Glomerular endothelial cell (primary cell): ENCODE measurements at places on chromosomes 3 and 15.

DNA sequence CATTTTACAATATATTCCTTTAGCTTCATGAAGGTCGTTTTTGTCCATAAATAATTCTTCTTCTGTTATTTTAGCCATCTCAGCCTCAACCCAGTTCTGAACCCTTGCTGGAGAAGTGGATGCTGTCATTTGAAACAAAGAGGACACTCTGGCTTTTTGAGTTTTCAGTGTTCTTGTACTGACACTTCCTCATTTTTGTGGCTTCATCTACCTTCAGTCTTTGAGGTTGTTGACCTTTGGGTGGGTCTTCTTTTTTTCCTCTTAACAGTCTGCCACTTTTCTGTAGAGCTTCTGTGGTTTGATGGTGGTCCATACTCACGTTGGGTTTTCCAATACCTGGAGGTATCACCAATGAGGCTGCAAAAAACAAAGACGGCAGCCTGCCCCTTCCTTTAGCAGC is 650.9 kb downstream of the PDCD6IP start:
- DNase-seq: no peak

GRCh38 chr3:182445576-182445975 is 347.7 kb upstream of the ATP11B start:
- DNase-seq: no peak

DNA sequence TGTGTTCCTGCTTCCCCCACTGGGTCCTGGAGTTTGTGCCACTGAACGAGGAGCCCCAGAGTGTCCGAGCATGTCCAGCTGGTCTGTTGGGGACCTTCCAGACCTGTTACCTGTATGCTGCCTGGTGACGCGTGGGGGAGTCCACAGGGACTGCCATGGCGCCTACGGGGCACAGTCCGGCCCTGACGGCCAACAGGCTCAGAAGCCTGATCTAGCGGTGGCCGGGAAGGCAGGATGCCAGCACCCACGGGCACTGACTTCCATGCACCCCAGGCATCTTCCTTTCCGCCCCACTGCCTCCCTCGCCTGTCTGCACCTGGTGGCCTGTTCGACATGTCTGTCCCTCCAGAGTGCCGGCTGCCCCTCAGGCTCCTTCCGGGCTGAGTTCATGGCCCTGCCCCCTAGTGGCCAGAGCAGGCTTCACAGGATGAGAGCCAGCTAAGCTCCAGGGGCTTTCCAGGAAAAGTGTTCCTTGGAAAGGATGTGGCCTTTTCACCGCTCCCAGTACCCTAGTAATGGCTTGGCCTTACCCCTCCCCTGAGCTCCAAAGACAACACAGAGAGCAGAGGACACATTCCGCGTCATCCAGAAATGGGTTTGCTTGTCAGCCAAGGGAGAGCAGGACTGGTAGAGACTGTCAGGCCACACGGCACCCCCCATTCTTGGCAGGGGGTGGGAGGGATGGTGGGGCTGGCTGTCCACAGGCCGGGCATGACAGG is 35.7 kb downstream of the NGRN start:
- DNase-seq: no peak

DNA sequence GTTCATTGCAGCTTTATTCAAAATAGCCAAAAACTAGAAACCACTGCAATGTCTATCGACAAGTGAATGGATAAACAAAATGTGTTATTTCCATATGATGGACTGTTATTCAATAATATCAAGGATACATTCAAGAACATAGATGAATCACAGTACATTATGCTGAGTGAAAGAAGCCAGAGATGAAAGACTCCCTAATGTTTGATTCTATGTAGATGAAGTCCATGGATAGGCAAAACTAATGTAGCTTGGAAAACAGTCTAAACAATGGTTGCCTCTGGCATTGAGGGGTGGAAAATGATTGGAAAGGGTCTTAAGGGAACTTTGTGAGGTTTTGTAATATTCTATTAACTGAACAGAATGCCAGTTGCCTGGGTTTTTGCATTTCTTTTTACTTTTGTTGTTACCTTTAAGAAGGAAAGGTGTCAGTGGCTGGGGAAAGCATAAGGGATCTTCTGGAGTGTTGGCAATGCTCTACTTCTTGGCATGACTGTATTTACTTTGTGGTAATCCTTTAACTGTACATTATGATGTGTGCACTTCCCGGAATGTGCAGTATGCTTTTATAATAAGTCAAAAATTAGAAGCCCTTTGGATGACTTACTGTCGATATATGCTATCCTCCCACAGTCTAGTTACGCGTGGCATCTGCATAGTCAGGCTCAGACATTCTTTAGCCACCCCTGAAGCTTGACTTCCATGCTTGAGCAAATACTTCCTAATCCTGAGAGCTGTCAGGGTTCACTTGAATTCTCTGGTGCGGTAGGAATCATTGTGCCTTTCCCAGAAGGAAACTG is 20.5 kb upstream of the ATP10A start:
- DNase-seq: no peak

GRCh38 chr3:195752066-195752465 is 31.3 kb downstream of the MUC20 start:
- DNase-seq: no peak
